ENCODE measurements at places on chromosomes 4 and X.

- no peak for DNase-seq
Observed at GRCh38 chr4:155040031-155040430, 168.4 kb upstream of the NPY2R start.

- DNase-seq, result no peak
Observed at GRCh38 chrX:21843179-21843578, 3.8 kb downstream of the MBTPS2 start.

DNA sequence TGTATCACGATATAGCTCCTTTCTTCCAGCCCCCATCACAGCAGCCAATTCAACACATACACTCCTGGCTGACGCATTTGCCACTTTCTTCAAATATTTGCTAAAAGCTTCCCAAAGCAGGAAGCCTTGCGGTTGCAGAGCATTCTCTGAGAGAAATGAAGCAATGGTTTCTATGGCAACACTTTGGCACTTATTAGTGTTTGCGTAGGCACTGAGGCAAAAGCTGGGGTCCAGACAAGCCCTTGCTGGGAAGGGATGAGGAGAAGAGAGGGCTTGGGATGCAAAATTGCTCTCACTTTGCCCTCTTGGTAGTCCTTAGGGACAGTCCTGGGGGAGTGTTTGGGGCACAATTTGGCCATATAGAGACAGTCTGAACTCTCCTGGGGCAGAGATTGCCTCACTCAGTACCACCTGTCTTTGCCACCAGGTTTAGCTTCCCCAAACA lies 55.0 kb upstream of the PAK3 start:
- DNase-seq, result no peak

DNA sequence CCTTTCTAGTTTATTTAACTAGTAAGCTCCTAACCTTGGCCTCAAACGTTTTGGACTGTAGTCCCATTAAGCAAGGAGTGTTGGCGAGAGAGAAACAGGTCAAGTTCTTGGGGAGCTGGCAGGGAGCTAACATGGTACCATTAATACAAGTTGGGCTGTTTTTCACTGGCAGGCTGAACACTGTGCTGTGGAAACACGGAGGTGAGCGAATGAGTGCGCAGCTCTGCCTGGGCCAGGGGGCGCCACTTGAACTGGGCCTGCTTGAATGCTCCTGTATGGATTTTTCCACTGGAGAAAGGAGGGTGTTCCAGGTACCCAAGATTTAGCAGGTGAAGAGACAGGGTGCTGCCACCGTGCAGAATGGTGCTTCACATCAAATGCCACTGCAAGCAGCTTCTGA lies 7.4 kb upstream of the SMS start:
- DNase-seq, result no peak

DNA sequence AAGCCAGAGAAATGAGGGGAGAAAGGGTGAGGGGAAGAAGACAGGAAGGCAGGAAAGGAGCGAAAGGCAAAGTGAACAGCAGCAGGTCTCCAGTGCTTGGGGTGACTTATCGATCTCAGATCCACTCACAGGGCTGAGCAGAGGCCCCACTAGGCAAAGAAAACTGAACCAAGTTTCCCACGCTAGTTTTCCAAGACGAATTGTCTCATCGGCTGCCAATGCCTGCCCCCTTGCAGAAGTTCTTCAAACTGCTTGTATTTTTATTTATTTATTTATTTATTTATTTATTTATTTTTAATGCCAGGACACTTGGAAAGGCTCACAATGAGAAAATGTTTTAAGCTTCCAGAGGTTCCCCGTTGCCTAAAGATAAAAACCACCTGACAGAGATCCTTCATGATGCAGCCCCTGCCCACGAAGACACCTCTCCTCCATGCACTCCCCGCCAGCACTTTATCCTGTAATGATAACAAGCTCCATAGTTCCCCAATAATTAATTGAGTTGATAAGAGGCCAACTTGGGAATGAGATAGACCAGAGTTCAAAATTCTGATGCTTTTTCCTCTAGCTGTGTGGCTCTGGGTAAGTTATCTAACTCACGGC lies 43.2 kb downstream of the QDPR start:
- no peak for DNase-seq

DNA sequence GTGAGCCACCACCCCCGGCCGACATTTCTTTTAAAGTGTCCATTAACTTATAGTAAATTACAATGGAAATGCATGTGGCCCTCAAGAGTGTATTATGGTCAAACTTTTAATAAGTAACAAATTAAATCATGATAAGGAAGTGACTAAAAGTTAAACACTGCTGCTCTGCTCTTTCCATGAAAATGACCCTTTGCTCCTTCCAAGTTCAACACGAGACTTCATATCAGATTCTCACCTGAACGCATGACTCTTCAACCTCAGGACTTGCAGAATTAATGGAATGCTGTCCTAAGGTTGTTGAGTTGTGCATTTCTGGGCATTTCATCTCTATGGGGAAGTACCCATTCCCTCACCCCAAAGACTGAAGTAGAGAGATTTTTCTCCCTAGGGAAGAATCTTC lies 27.1 kb downstream of the AWAT2 start:
- DNase-seq, result no peak

GRCh38 chrX:97119474-97120109 lies 235.9 kb downstream of the RPA4 start:
- no peak for DNase-seq

GRCh38 chrX:38805432-38806389 lies 4.5 kb downstream of the MID1IP1 start:
- DNase-seq, result peak; percentile 80

Measured in activated CD8-positive, alpha-beta memory T cell treated with anti-CD3 and anti-CD28 coated beads, Interleukin-2, amount 50 U/mL, for 48 hours (primary cell).